ENCODE measurements at places on chromosomes 2 and 18. TPM values are rescaled to one million over a fixed set of nuclear protein-coding genes. Genes with fewer than 3 reads are reported as not detected.

Gene SPATA3
- polyA plus RNA-seq = not detected

- DNase-seq = no peak
These were observed 138.4 kb downstream of the LAMA3 start for GRCh38 chr18:23827681-23828080.

GRCh38 chr2:72991980-72992733 lies 74.8 kb downstream of the EMX1 start:
- DNase-seq = no peak

- DNase-seq = peak; percentile 36
These were observed 63.4 kb downstream of the MREG start for GRCh38 chr2:215949991-215950404.

DNA sequence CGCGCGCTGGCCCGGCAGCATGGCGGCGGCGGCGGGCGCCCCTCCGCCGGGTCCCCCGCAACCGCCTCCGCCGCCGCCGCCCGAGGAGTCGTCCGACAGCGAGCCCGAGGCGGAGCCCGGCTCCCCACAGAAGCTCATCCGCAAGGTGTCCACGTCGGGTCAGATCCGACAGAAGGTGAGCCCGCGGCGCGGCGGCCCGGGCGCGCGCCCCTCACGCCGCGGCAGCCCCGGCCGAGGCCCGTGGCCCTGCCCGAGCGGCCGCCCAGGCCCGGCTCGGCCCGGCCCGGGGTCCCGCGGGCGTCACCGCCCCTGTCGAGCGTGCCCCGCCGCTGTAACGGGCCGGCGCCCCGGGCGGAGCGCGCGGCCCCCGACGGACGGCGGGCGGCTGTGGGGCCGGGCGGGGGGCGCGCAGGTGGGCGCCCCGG lies 218 bp downstream of the DGKD start:
- no peak for DNase-seq

GRCh38 chr18:3332376-3332775 lies 70.4 kb downstream of the MYL12B start:
- DNase-seq = no peak

GRCh38 chr18:79317703-79318102 lies 78.0 kb upstream of the NFATC1 start:
- DNase-seq = no peak

GRCh38 chr2:236054621-236055305 lies 113.4 kb downstream of the GBX2 start:
- no peak for DNase-seq

Gene POTEJ
- not detected for polyA plus RNA-seq

All from lung (tissue), 17 donors.